Erythroblast (primary cell): ENCODE measurements at places on chromosomes 11 and 22.

DNA sequence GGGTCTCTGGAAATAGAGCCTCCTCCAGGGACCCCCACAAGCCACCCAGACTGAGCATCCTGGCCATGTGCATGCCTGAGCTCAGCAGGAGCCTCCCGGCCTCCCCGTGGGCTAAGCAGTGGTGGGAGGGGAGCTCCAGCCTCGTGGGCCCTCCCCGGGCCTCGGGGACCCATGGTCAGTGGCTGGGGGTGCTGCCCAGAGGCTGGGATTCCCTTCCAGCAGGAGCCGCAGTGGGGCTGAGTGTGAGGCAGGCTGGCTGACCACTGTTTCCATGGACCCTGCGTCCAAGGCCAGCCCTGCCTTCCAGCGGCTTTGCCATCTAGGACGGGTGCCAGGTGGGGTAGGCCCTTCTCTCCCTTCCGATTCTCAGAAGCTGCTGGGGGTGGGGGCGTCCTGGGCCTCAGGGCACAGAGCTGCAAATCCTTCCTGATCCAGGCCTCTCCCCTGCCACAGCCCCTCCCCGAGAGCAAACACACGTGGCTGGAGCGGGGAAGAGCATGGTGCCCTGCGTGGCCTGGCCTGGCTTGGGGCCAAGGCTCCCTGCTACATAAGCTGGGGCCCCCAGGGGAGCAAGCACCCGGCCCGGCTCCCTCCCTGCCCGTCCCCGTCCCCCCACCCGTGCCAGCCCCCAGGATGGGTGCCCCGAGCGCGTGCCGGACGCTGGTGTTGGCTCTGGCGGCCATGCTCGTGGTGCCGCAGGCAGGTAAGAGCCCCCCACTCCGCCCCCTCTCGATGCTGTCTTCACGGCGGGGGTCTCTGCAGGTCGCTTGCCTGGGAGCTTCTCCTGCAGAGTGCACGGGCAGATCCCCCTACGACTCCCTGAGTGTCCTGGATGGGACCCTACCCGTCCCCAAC lies at the start of gene MUC5B:
MUC5B (plus strand) TSS at position 576 of the 855 bp plus-strand sequence; CDS start at position 634, 58 bp downstream.
- no peak for DNase-seq

- no peak for DNase-seq
These were observed 110.0 kb upstream of the PAX6 start for GRCh38 chr11:31921081-31921480.

GRCh38 chr11:118117790-118118601 lies 31.2 kb upstream of the SMIM35 start:
- DNase-seq = no peak

- DNase-seq = no peak
These were observed 47.6 kb upstream of the THY1 start for GRCh38 chr11:119470317-119471291.
